HepG2 (cell line): ENCODE measurements at places on chromosomes 2 and 18.

DNA sequence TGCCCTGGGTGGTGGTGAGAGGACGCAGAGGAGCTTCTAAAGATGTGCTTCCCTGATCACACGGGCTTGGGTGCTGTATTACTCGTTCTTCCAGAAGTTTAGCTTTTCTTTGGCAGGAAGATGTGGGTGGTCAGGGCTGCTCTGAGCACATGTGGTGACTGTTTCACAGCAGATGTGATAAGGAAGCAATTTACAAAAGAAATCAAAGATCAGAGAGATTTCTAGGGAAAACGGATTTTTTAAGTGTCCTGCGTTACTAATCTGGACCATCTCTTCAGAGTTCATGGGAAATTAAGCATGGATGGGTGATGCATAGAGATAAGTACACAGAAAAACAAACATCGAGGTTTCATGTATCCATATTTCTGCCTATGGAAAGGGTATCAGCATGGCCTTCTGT, 99.4 kb downstream of the WDSUB1 start:
- no peak for DNase-seq

- DNase-seq = no peak
These were observed 342.8 kb downstream of the EIPR1 start for GRCh38 chr2:3034856-3035255.

- DNase-seq = no peak
These were observed 19.8 kb downstream of the SPIRE1 start for GRCh38 chr18:12637901-12638643.

DNA sequence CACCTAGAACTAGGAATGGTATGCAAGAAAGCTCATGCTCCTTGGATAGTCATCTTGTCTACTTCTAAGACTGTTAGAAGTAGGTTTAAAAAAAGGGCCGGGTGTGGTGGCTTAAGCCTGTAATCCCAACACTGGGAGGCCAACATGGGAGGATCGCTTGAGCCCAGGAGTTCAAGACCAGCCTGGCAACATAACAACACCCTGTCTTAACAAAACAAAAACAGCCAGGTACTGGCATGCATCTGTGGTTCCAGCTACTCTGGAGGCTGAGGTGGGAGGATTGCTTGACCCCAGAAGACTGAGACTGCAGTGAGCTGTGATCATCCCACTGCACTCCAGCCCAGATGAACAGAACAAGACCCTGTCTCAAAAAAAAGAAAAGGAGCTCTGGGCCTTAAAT, 19.9 kb downstream of the PNO1 start:
- DNase-seq = no peak

DNA sequence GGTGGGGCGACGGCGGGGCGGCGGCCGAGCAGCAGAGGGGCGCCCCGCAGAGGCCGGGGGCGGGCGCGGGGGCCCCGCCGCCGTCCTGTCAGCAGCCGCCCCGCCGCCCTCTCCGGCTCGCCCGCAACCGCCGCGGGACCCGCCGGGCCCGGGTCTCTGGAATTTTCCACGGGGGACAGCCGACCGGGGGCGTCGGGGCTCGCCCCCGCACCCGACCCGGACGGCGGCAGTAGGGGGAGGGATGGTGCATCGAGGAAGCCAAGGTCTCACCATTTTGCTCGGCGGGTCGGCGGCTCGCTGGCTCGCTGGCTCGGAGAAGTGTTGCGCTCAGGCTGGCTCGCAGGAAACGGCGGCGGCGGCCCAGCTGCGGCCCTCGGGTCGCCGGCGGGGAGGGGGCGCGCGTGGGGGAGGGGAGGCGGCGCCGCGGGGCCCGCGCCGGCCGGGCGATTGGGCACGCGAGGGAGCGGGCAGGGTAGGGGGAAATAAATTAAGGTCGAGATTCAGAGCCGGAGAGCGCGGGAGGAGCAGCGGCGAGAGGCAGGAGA, 405 bp downstream of the PPP3R1 start:
- DNase-seq = no peak

GRCh38 chr2:21228041-21228895, 104.5 kb downstream of the TDRD15 start:
- DNase-seq = peak; percentile 23

- no peak for DNase-seq
These were observed 36.6 kb upstream of the AAK1 start for GRCh38 chr2:69680001-69680675.

- no peak for DNase-seq
These were observed 92.3 kb downstream of the GYPC start for GRCh38 chr2:126748188-126748760.

- no peak for DNase-seq
These were observed 121.0 kb upstream of the KYNU start for GRCh38 chr2:142756430-142756829.

- DNase-seq = no peak
These were observed 218.2 kb downstream of the RBM43 start for GRCh38 chr2:151043484-151043883.

DNA sequence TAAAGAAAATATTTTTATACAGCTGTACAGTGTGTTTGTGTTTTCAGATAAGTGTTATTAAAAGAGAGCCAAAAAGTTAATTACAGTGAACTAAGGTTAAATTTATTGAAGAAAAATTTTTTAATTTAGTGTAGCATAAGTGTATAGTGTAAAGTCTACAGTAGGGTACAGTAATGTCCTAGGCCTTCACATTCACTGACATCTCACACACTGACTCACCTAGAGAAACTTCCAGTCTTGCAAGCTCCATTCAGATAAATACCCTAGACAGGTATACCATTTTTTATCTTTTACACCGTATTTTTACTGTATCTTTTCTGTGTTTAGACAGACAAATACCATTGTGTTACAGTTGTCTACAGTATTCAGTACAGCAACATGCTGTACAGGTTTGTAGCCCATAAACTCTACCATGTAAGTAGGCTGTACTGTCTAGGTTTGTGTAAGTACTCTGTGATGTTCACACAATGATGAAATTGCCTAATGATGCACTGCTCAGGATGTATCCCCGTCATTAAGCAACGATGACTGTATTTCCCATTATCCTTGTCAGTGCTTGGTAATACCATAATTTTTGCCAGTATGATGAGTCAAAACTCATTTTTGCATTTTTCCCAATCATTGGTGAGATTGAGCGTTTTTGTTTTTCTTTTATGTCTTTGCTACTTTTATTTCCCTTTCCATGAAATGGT, 48.2 kb upstream of the B3GNT2 start:
- no peak for DNase-seq

GRCh38 chr18:25443776-25444175, 91.8 kb upstream of the ZNF521 start:
- no peak for DNase-seq

DNA sequence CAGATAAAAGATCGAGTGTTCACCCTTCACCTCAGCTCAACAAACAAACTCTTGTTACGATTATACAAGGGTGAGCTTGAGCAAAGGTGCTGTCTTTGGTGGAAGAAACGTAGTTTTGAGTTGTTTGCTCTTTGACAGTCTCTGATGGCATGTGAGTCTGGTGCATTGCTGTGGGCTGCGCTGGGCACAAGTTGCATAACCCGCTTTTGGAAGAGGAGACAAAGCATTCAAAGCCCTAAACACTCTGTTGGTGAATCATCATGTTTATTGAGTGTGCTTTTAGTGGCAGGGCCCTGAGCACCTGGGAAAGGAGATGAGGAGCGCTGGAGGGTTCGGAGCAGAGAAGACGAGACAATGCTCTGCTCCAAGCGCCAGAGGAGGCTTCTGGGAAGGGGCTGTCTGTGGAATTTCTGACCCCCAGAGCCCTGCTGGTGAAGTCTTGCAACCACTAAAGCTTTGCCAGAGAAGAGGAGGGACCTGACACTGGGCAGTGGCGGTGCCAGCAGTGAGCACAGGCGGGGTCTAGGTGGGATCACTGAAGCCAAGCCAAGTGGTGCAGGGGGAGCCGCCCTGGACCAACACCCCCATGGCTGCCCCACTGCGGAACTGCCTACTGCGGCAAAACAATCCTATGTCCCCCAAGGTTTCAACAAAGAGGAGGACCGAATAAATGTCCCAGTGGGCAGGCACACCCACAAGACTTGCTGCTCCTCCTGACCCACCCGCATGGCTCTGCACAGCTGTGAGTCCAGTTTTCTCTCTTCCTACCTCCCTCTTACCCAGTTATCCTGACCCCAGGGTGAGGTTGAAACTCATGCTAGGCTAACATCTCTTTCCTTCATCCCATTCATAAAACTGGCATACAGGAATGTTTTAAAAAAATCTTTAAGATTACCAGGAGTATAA, 64.0 kb downstream of the TNFRSF11A start:
- DNase-seq = peak; percentile 81
